ENCODE measurements at places on chromosomes 7 and 10. TPM values are rescaled to one million over a fixed set of nuclear protein-coding genes. Genes with fewer than 3 reads are reported as not detected.

STEAP1 gene
- not detected for total RNA-seq

- no peak for DNase-seq
Observed at GRCh38 chr7:156652886-156653568, 12.5 kb downstream of the RNF32 start.

DNA sequence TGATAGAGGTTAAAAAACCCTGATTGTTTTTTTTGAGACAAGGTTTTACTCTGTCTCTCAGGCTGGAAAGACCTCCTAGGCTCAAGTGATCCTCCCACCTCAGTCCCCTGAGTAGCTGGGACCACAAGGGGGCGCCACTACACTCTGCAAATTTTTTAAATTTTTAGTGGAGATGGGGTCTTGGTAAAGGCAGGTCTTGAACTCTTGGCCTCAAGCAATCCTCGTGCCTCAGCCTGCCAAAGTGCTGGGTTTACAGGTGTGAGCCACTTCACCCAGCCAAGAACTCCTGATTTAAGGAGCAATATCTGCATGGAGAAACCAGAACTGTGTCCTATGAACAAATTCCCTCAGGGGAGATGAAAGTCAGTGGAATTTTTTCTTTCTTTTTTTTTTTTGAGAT lies 7.3 kb upstream of the KLHDC10 start:
- peak; percentile 75 for DNase-seq

DNA sequence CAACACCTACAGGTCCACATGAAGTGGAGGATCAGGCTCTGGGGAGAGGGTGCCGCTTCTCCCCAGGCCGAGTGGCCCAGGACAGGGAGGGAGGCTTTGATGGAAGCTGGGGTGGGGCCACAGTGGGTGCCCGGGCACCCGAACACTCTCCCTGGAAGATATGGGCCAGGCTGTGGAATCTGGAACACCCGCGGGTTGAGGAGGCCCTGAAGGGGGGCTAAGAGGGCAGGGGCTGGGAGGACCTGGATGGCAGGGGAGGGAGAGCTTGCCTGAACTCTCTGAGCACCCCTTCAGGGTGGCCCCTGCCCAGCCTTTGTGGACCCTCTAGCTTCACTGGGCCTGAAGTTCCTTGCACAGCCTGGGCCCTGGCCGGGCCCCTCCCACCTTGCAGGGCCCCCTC lies 4.5 kb upstream of the NKX6-2 start:
- DNase-seq: no peak

NPSR1 gene
- total RNA-seq: not detected

GPR37 gene
- not detected for total RNA-seq

SFTPA2 gene
- not detected for total RNA-seq

GRCh38 chr7:80816806-80817205 lies 102.0 kb downstream of the SEMA3C start:
- no peak for DNase-seq

CACNA2D1 gene
- total RNA-seq: not detected

- DNase-seq: no peak
Observed at GRCh38 chr7:151057506-151057988, at the start of gene CDK5. CDK5 (minus strand) TSS chr7:151057897; CDS start chr7:151057848, 49 bp downstream.

GIMAP5 gene
- total RNA-seq: 35.2 TPM

SPDYE1 gene
- not detected for total RNA-seq

GRCh38 chr7:42263971-42264370 lies 27.0 kb upstream of the GLI3 start:
- DNase-seq: no peak

PSD gene
- total RNA-seq: 16.7 TPM

NPC1L1 gene
- 0.08 TPM for total RNA-seq

DNA sequence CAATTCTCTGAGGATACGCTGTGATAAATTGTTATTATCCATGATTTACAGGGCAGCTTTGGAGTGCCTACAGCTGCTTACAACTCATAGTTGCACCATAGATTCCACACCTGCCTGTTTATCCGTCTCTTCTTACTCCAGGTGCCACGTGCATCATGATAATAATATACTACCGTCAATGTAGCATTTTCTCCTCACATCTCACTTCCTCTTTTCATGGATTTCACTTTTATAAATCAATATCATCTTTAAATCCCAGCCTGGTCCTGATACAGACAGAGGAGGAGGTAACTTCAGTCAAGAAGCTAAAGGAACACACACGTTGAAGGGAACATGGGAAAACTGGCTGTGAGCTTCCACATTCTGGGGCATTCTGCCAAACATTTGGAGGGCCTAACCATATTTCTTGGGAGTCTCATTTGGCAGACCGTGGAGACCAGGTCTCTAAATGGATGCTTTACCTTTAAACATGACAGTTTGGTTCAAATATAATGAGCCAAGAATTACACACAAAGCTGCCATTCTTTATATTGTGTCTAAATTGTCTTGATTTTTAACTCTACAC lies 2.4 kb downstream of the CH25H start:
- no peak for DNase-seq

TUBB8 gene
- not detected for total RNA-seq

DNA sequence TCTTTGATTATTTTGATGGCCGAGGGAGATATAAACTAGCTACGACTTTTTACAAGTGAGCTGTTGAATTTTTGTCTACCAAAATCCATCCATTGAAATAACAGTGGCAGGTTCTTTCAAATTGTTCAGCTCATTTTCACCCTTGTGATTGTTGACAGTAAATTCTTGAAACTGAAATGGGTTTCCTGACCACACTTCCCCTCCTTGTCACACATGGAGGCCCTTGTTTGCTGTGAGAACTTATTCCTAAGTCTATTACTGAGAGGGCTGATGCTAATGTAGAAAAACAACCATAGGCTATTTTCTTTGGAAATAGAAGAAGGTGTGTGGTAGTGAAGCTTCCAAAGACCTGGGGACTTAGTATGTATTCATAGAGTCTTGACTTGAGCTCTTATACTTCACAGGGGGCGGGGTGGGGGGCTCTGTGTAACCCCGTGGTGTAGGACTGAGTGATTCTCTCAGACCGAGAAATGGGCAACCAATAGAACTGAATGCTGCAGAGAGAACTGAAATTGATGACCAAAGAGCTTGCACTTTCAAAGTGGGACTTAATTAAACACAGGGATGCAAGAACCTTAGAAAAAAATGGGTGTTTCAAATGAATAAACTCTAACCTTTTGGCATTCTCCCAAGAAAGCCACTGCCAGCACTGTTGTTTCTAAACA lies 718.9 kb downstream of the CCSER2 start:
- no peak for DNase-seq
